ENCODE measurements at places on chromosomes 11 and 22. TPM values are rescaled to one million over a fixed set of nuclear protein-coding genes. Genes with fewer than 3 reads are reported as not detected.

SNRPD3 gene
- 217 TPM for total RNA-seq

HBB gene
- not detected for total RNA-seq

MUC2 gene
- not detected for total RNA-seq

SSTR3 gene
- 0.24 TPM for total RNA-seq

TRIM3 gene
- 6.4 TPM for total RNA-seq

CRYBA4 gene
- not detected for total RNA-seq

SVIP gene
- 74.7 TPM for total RNA-seq

- peaks cover 43% of the 10 kb centered on the region for H3K36me3 ChIP-seq
- no peak overlapping the region for H3K27ac ChIP-seq
- no peak overlapping the region for H3K4me3 ChIP-seq
- DNase-seq, result no peak
These were observed 28.1 kb downstream of the BRD1 start for GRCh38 chr22:49799431-49800075.

DNA sequence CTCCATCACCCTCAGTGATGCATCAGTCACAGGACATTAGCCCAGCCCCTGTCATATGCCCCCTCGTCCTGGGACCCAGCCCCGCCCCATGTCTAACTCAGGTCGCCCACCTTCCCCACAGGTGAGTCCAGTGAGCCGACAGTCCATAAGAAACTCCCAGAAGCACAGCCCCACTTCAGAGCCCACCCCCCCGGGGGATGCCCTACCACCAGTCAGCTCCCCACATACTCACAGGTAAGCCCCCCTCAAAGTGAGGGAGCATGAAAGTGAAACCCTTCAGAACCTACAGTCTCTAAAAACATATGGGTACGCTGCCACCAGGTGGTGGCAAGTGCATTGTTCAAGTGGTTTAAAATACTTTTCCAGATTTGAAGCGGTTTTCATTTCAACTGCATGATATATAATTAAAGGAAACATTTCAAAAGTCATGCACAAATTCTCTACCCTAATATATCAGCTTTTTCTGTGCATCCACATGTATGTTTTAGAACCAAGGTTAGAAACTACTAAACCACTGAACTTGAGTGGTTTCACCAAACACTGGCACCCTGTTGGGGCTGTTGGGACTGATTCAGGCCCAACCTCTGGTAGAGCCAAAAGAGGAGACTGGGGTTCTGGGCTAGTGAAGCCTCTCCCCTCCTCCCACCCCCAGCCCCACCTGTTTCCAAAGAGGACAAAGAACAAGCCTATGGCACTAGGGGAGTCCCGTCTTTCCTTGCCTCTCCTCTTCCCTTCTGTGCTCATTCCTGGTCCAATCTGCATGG, 17.3 kb downstream of the EPS8L2 start:
- H3K36me3 ChIP-seq, result no peaks in the 10 kb centered on the region
- DNase-seq, result no peak
- no peak overlapping the region for H3K27ac ChIP-seq
- H3K27me3 ChIP-seq, result peaks cover 19% of the 10 kb centered on the region
- H3K4me3 ChIP-seq, result no peak overlapping the region

DNA sequence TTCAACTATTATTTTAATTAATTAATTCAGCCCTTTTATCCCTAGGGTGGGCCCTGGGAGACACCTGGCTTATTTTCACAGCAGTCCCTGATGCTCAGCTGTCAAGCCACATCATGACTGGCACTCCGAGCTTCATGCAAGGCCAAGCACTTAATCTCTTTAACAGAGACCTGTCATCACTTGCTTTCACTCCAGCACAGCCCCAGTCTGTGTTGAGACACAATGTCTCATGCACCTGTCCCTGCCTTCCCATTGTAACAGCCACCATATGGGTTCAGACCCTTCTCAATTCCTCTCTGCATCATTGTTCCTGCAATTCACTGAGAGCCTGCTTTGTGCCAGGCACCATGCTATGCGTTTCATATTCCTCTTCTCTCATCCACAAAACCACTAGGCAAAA, 222.2 kb upstream of the TENM4 start:
- no peak overlapping the region for H3K4me3 ChIP-seq
- H3K27ac ChIP-seq, result no peak overlapping the region
- H3K36me3 ChIP-seq, result no peaks in the 10 kb centered on the region
- no peaks in the 10 kb centered on the region for H3K27me3 ChIP-seq
- no peaks in the 10 kb centered on the region for H3K4me1 ChIP-seq
- no peak for DNase-seq

DNA sequence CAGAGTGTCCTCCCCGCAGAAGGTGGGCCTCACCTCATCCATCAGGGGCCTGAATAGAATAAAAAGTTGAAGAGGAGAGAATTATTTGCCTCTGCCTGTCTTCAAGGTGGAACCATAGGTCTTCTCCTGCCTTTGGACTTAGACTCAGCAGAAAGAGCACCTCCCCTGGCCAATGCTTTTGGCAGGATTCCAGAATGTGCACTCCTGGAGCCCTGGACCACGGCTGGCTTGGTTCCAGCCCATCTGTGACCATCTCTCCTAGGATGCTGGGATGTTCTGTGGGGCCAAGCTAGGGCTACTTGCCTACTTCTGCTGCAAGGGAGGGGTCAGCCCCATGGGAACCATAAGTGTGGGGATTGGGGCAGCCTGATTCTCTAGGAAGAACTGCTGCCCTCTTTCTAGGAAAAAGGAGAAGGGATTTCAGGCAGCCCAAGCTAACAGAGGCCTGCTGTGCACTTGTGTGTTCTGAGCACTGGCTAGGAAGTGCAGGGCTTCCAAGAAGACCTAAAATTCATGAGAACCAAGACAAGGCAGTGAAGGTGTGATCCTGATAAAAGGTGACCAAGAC, 32.2 kb upstream of the SHANK2 start:
- H3K27me3 ChIP-seq, result no peaks in the 10 kb centered on the region
- H3K36me3 ChIP-seq, result no peaks in the 10 kb centered on the region
- H3K27ac ChIP-seq, result no peak overlapping the region
- H3K4me3 ChIP-seq, result no peak overlapping the region
- H3K4me1 ChIP-seq, result no peaks in the 10 kb centered on the region
- DNase-seq, result no peak

DNA sequence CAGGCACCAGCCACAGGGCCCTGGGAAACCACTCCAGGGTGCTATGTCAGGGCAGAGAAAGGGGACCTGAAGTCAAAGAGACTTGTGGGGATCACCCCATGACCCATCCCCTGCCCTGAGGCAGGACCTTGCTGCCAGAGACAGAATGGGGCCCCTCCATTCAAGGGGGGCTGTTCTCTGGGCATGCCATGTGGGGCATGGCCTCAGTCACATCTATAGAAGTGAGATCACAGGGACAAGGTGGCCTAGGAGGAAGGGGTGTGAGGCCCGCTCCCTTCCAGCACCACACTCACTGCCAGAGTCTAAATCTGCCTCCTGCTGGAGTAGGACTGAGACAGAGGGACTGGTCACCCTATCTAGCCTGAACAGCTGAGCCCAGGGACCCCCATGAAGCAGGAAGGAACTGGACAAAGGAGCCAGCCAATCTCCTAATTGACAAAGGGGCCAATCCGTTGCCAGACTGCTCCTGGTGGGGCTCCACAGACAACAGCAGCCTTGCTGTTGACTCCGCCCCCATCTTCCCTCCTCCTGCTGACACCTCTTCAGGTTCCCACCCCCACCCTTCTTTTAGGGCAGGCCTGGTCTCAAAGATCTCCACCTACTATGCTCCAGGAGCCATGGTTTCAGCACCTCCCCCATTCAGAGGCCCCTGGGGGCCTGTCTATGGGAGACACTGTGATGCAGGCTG, 26.0 kb downstream of the NEAT1 start:
- no peaks in the 10 kb centered on the region for H3K27me3 ChIP-seq
- peaks cover 12% of the 10 kb centered on the region for H3K36me3 ChIP-seq
- H3K4me3 ChIP-seq, result no peak overlapping the region

GRCh38 chr11:76623884-76624419, 46.6 kb downstream of the LRRC32 start:
- H3K4me3 ChIP-seq, result no peak overlapping the region
- H3K27ac ChIP-seq, result no peak overlapping the region
- H3K4me1 ChIP-seq, result no peaks in the 10 kb centered on the region
- no peaks in the 10 kb centered on the region for H3K36me3 ChIP-seq
- H3K27me3 ChIP-seq, result no peaks in the 10 kb centered on the region
- DNase-seq, result no peak

DNA sequence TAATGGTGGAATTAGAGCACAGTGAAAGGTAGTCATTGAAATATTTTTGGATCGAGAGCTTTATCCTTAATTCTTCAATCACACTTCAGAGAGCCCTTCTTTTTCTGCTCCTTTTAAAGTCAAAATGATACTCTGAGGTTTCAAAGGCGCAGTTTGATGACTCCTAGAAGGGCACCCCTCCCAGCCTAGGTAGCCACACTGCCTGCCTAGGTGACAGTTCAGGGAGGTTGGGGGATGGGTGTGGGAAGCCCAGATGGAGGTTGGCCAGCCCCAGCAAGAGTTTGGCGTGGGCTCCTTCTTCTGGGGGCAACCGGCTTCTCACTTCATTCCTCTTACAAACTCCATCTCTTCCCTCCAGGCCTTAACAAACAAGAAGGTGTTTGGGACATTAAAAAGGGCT, 28.6 kb upstream of the PHF21A start:
- no peak for DNase-seq
- no peaks in the 10 kb centered on the region for H3K27me3 ChIP-seq
- no peak overlapping the region for H3K4me3 ChIP-seq
- no peaks in the 10 kb centered on the region for H3K36me3 ChIP-seq
- no peaks in the 10 kb centered on the region for H3K4me1 ChIP-seq
- no peak overlapping the region for H3K27ac ChIP-seq

GRCh38 chr22:36550701-36551495, 21.9 kb upstream of the EIF3D start:
- DNase-seq, result no peak
- H3K4me1 ChIP-seq, result no peaks in the 10 kb centered on the region
- no peak overlapping the region for H3K4me3 ChIP-seq
- H3K27me3 ChIP-seq, result peaks cover 8% of the 10 kb centered on the region

- H3K4me3 ChIP-seq, result no peak overlapping the region
- DNase-seq, result no peak
- no peaks in the 10 kb centered on the region for H3K4me1 ChIP-seq
- H3K36me3 ChIP-seq, result no peaks in the 10 kb centered on the region
These were observed 60.1 kb upstream of the PHF21B start for GRCh38 chr22:45069925-45070324.

DNA sequence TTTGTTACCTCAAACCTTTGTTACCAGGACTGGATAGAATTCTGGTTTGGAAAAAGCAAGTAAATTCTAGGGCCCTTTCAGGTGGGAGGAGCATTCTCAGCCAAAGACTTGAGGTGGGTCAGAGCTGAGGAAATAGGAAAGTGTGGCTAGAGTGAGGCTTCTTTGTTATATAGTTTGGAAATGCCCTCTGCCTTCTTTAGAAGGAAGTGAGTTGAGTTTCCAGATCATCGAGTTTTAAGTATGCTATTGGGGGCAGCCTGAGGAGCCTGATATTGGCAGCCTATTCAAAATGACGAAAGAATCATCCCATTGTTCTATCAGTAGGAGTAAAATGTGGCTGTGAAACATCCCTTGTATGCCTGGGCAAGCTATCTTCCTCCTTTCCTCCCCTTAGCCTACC, 134.1 kb downstream of the ARHGAP42 start:
- no peaks in the 10 kb centered on the region for H3K27me3 ChIP-seq
- no peak overlapping the region for H3K27ac ChIP-seq
- no peak overlapping the region for H3K4me3 ChIP-seq

GRCh38 chr11:123034597-123034996, 27.3 kb downstream of the HSPA8 start:
- H3K4me1 ChIP-seq, result no peaks in the 10 kb centered on the region
- H3K36me3 ChIP-seq, result no peaks in the 10 kb centered on the region
- DNase-seq, result no peak
- no peaks in the 10 kb centered on the region for H3K27me3 ChIP-seq

- no peaks in the 10 kb centered on the region for H3K4me1 ChIP-seq
- no peak overlapping the region for H3K4me3 ChIP-seq
- H3K36me3 ChIP-seq, result no peaks in the 10 kb centered on the region
- no peaks in the 10 kb centered on the region for H3K27me3 ChIP-seq
These were observed 66.5 kb upstream of the SLC25A18 start for GRCh38 chr22:17496841-17497240.

GRCh38 chr11:130894322-130895025, 21.8 kb downstream of the SNX19 start:
- H3K27ac ChIP-seq, result no peak overlapping the region
- H3K27me3 ChIP-seq, result no peaks in the 10 kb centered on the region
- peaks cover 54% of the 10 kb centered on the region for H3K36me3 ChIP-seq

DNA sequence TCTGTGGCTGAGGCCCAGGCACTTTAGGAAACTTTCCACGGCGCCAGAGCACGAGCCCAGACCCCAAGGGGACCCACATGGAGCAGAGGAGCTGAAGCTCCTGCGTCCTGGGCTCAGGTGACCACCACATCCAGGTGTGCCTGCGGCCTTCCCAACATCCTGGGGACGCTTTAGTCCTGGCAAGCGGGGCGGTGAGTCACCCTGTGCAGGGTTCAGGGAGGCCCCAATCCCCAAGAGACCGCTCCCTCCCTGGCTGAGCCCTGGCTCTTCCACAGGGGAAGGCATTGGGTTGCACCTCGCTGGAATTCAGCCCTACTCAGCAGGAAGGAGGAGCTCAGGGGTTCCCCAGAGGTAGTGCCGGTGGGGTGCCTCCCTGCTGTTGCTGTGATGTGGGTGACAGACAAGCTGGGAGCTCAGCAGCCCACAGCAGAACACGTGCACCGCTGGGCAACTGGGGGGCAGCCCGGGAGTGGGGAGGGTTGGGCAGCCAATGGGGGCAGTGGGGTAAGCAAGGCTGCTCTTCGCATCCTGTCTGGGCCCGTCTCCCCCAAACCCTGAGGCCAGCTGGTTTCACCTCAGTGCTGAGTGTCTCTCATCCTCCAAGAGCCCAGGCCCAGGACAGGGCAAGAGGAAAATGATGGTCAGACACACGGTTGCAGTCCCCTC, 802.8 kb downstream of the BRD1 start:
- H3K4me1 ChIP-seq, result no peaks in the 10 kb centered on the region
- H3K36me3 ChIP-seq, result no peaks in the 10 kb centered on the region
- DNase-seq, result no peak
- H3K27me3 ChIP-seq, result no peaks in the 10 kb centered on the region
- H3K4me3 ChIP-seq, result no peak overlapping the region

GRCh38 chr22:27686534-27686933, 115.0 kb downstream of the MN1 start:
- no peak overlapping the region for H3K27ac ChIP-seq
- no peak overlapping the region for H3K4me3 ChIP-seq
- no peaks in the 10 kb centered on the region for H3K27me3 ChIP-seq
- no peak for DNase-seq

DNA sequence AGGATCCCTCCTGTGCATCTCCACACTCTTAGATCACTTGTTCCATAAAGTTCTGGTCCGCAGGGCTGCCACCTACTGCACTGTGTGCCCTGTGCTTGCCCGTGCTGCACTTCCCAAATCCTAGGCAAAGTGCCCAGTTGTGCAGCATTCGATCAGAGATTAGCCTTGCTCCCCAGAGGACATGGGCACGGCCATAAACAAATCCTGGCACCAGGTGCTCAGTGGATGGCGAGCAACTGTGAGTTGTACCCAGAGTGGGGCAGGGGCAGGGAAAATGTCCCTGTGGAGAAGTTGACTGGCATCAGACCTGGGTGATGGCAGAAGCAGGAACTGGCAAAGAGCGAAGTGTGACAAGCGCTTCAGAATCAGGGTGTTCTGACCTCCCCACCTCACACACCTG, 4.7 kb downstream of the FADS2 start:
- no peaks in the 10 kb centered on the region for H3K36me3 ChIP-seq
- peaks cover 34% of the 10 kb centered on the region for H3K4me1 ChIP-seq
- H3K4me3 ChIP-seq, result no peak overlapping the region
- no peak for DNase-seq
- H3K27me3 ChIP-seq, result no peaks in the 10 kb centered on the region

- no peaks in the 10 kb centered on the region for H3K27me3 ChIP-seq
- no peaks in the 10 kb centered on the region for H3K36me3 ChIP-seq
- no peak overlapping the region for H3K27ac ChIP-seq
These were observed 98.9 kb downstream of the ARHGAP20 start for GRCh38 chr11:110613197-110613918.
